AG10803 (cell line): ENCODE measurements at places on chromosomes 12 and 14.

- peak; percentile 34 for DNase-seq
Observed at GRCh38 chr14:90714811-90715210, 101.4 kb downstream of the TTC7B start.

- DNase-seq: no peak
Observed at GRCh38 chr12:14261096-14261495, 104.4 kb upstream of the ATF7IP start.

DNA sequence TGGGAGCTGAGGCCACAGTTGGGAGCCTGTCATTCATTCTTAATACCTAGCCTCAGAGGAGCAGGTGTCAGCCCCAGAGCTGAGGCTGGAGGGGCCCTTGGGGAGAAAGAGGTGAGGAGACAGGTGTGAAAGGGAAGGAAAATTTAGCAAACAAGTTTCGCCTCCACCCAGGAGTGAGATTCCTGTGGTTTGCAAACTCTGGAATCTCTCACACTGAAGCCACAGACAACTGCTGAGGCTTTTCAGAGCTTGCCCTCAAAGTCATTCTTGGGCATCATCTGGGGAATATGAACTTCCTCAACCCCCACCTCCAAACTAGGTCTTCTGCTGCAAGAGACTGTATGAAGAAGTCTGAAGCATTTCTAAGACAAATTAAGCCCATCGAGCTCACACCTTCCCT is 589.5 kb upstream of the TBX3 start:
- DNase-seq: peak; percentile 33

- no peak for DNase-seq
Observed at GRCh38 chr14:52458721-52459085, 93.6 kb downstream of the TXNDC16 start.

GRCh38 chr12:19518209-19518608 is 78.9 kb downstream of the AEBP2 start:
- no peak for DNase-seq

DNA sequence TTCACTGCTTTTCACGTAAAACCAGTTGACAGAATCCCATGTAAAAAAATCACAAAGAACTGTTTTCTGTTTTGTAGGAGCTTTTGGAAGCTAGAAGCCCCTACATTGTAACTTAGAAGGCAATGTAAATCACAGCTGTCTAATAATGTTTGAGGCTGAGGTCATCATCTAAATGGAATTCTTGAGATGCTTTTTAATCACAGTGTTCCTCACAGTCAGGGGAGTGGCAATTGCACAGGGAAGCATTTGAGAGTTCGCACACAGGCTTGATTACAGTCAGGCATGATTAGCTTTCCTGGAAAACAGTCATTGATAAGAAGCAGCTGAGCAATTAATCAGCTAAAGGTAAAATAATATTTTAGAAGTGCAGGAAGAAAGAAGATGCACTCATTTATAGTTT is 2.9 kb downstream of the SLC17A8 start:
- DNase-seq: peak; percentile 11

GRCh38 chr12:133046698-133047097 is 9.4 kb downstream of the ZNF84 start:
- DNase-seq: no peak

- DNase-seq: peak; percentile 46
Observed at GRCh38 chr14:68470361-68470760, 322.5 kb downstream of the ZFP36L1 start.

GRCh38 chr14:90299408-90299807 is 32.3 kb downstream of the NRDE2 start:
- no peak for DNase-seq

DNA sequence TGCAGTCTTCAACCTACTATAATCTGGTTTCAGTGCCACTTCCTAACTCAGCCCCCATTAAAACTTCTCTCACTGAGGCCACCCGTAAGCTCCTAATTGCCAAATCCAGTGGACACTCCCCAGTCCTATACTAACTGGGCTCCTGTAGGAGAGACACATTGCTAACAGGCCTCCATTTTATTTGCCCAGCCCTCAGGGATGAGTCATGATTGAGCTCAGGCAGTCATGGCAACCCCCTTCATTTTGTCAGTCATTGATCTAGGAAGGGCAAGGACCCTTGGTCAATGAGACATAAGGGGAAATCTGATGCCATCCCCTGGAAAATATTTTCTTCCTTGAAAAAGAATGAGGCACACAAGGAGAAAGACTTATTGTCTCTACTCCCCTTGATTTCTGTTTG is 70.1 kb upstream of the HIF1A start:
- no peak for DNase-seq

GRCh38 chr14:57371013-57371412 is 19.4 kb upstream of the NAA30 start:
- DNase-seq: no peak

GRCh38 chr12:24562771-24563431 is 386.0 kb downstream of the BCAT1 start:
- peak; percentile 7 for DNase-seq
